ENCODE measurements at places on chromosomes 12 and 14. TPM values are rescaled to one million over a fixed set of nuclear protein-coding genes. Genes with fewer than 3 reads are reported as not detected.

Gene SIX6
- not detected for polyA plus RNA-seq

DNA sequence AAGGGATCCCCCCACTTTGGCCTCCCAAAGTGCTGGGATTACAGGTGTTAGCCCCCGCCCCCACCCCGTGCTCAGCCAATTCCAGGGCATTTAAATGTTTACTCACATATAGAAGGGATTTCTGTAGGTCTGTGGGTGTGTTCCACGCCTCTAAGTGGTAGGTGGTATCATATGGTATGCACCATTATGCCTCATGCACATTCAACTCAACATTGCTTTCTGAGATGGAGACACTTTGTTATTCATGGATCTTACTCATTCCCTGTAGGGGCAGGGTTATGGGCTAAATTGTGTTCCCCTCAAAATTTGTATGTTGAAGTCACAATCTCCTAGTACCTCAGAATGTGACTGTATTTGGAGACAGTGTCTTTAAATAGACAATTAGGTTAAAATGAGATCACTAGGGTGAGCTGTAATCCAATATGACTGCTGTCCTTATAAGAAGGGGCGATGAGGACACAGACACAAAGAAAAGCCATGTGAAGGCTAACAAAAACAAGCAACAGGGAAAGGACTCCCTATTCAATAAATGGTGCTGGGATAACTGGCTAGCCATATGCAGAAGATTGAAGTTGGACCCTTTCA, 200.6 kb downstream of the EFCAB11 start:
- DNase-seq, result no peak

DNA sequence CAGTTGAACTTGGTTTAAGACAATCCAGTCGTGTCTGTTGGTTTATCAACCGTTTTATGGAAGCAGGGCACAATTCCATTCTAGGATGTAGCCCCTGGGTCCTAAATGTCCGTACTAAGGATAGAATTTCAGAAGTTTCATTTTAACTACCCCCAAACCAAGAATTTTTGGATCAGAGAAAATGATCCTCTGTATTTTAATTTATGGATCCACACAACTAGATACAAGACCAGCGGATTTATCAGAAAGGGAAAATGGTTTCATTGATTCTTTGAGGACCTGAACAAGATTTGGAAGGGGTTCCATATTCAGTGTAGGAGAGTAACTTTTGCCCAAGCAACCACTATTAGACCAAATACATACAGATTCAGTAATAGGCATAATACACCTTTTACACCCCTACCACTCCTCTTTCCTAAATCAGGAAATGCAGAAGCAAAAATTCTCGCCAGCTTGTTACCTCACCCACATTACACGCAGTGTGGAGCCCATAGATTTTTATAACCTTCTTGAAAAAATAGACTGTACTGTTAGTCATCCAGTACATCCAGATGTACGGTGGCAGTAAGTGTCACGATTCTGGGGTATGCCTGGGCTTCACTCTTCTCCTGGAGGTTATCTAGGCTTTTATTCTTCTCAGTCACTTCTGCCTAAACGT, 1.4 kb upstream of the FBXL14 start:
- no peak for DNase-seq

Gene TAS2R20
- polyA plus RNA-seq, result 0.98 TPM

- no peak for DNase-seq
These were observed 73.3 kb downstream of the ASCL4 start for GRCh38 chr12:107847830-107848229.
